Cerebellum (tissue), 4 donors: ENCODE measurements at places on chromosomes 12 and 14.

DNA sequence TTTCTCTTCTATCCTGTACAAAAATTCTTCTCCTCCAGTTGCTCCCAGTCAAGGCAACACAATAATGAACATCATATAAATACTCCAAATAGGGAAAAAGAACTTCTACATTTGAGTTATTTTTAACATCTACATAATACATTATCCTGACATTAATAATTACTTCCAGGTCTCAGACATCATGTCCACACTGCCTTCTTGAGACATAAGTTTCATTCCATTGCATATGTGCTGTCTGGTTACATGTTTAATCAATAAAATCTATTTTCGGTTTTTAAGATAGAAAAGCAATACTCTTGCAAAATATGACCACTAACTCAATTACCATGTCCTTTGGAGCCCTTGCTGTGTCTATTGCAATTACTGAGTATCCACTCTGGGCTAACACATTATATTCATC is 881.9 kb downstream of the GALC start:
- no peak for DNase-seq

GRCh38 chr12:89701606-89702206 is 6.9 kb downstream of the ATP2B1 start:
- no peak for DNase-seq

DNA sequence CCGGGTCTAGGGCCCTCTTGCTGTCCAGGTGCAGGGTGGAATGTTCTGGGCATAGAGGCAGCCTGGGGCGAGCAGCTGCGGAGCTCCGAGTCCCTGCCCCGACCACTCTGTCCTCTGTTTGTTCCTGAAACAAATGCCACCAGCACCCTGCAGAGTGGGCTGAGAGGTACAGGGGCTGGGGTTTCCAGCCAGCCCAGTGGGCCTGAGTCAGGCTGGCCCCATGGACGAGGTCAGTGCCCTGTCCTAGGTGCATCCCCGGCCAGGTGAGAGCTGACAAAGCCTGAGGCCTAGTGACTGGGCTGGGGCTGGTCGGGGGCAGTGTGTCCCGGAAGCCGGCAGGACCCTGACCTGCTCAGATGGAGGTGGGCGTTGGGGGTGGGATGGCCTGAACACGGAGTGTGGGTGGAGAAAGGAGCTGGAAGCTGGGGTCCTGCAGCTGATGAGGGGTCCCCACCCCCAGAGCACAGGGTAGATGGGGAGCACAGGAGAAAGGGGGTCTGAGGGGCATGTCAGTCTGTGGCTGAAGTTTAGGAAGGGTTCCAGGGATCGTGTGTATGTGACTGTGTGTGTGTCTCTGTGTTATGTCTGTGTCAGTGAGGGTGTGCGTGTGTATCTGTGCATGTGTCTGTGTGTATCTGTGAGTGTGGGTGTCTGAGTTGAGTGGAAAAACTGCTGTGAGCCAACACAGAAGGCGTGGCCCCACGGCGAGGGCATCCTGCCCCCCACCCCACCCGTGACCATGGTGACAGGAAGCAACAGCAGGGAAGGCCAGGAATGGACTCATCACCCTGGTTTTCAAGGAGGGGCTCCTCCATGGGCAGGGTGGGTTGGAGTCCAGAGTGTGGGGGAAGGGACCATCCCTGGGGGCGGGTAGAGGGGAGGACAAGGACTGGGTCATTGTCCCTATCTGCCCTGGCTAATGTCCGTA is 2.4 kb upstream of the CRIP1 start:
- DNase-seq, result no peak

GRCh38 chr12:15831315-15831978 is 42.3 kb upstream of the EPS8 start:
- no peak for DNase-seq

DNA sequence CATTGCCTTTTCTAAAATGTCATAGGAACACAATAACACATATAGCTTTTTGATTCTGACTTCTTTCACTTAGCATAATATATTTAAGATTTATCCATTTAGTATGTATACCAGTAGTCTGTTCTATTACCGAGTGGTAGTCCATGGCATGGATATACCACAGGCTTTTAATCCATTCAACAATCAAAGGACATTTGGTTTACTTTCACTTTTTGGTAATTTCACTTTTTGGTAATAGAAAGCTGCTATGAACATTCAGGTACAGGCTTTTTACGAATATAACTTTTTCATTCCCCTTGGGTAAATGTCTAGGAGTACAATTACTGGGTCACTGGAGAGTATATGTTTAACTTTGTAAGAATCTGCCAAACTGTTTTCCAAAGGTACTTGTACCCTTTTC is 100.7 kb upstream of the PRICKLE1 start:
- no peak for DNase-seq

GRCh38 chr12:29428633-29429032 is 47.7 kb upstream of the ERGIC2 start:
- DNase-seq, result no peak

GRCh38 chr14:93939304-93940229 is 12.4 kb downstream of the FAM181A start:
- DNase-seq, result peak; percentile 72

DNA sequence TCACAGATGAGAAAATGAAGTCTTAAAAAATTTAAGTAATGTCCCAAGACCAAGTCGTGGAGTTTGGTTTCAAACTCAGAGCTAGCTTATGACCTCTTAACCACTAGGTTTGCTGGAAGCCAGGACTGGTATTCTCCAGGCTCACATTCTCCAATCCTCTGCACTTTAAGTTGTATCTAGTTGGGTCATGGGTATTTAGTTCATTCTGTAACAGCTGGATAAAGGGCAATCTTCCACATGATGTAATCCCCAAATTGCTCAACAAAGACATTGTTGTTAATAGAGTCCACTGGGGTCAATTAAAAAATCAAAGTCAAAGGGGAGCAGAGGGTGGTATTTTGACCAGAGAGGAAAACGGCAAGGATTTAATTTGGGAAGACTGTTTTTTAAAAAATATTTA is 17.8 kb upstream of the GAS2L3 start:
- no peak for DNase-seq

- no peak for DNase-seq
These were observed 387.8 kb downstream of the SOX5 start for GRCh38 chr12:23561364-23562345.

DNA sequence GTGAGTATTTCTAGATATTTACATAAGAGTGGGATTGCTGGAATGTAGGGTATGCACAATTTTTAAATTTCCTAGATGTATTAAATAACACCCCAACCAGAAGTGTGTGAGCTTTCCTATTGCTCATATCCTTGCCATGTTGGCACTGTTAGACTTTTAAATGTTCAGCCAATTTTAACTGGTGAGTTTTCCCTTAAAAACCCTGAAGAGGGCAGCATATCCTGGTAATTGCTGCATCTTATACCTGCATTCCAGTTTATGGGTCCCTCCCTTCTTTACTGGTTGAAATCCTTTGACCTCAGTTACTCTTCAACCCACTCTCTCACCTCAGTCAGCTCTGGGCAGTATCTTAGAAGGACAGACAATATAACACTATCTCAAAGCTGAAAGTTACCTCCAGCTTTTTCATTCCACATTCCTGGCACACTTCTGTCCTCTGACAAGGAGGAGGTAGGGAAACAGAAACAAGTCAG is 270.6 kb downstream of the PAWR start:
- no peak for DNase-seq

- no peak for DNase-seq
These were observed 238.7 kb downstream of the AKAP6 start for GRCh38 chr14:32567543-32568384.

GRCh38 chr12:24172031-24172772 is 222.7 kb upstream of the SOX5 start:
- no peak for DNase-seq

DNA sequence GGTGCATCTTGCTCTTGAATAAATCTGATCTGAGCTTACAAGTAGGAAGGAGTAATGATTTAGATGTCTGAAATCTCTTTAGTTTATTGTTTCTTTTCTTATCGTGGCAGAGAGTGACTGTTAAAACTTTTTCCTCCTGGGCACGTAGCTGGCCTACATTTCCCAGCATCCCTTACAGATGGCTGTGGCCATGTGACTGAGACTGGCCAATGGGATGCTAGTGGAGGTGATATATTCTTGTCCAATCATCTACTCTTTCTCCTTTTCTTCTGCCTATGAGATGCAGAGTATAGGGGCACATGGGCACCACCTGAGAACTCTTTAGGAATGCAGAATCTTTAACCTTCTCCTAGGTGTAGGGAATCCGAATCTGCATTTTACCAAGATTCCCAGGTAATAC is 237.3 kb downstream of the RGS6 start:
- no peak for DNase-seq

DNA sequence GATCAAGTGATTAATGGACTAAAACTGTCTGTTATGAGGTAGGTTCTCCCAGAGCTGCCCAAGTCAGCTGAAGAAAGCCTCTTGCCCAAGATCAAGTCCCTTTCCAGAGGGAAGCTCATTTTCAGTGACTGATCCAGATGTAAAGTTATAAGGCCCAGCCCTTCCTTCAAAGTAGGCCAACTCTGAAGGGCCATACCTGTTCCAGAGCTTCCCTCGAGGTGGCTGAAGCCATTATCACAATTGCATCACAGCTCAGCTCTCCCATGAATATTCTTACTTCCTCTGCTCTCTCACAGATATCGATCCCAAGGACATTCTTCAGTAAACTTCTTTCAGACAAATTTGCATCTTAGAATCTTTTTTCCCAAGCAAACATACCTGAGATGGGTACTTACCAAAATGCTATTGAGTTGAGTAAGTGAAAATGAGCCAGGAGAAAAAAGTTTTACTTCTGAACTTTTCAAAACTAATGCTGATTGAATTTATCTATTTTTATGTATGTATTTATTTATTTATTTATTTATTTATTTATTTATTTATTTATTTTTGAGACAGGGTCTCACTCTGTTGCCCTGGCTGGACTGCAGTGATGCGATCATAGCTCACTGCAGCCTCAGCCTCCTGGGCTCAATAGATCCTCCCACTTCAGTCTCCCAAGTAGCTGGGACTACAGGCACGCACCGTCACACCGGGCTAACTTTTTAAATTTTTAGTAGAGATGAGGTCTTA is 42.6 kb upstream of the USP15 start:
- DNase-seq, result no peak

GRCh38 chr12:45557016-45557415 is 172.5 kb upstream of the ARID2 start:
- no peak for DNase-seq

GRCh38 chr12:96495155-96495554 is 5.8 kb downstream of the CFAP54 start:
- no peak for DNase-seq

GRCh38 chr14:74584951-74585350 is 27.1 kb downstream of the LTBP2 start:
- DNase-seq, result no peak

- DNase-seq, result no peak
These were observed 77.9 kb downstream of the PRICKLE1 start for GRCh38 chr12:42511656-42512055.

DNA sequence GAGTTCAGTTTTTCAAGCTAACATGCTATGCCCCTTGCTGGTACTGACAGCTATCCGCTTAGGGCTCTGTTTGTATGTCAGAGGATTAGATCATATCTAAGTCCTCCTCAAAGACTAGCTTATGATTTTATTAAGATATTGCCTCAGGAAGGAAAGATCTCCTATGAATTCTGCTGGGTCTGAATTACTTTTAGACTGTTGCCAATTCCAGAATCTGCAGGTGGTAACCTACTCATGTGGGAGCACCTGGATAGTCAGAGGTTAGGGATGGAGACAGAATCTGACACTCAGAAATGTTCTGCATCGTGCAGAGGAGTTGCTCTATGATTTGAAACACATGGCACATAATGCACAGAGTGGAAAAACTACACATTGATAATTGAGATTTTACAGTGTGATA is 843.4 kb downstream of the SLC6A15 start:
- no peak for DNase-seq

DNA sequence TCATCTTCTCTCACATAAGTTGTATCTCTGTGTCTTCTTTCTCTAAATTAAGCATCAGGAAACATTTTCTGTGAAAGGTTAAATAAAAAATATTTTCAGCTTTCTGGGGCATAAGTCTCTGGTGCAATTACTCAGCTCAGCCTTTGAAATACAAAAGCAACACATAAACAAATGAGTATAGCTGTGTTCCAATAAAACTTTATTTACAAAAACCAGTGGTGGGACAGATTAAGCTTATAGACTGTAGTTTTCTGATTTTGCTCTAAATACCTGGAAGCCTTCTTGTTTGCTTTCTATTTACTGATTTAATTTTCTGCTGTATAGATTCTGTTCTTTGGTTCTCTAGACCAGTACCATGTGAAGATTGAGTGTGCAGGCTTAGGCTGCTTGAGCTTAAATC is 655.1 kb downstream of the VRK1 start:
- DNase-seq, result no peak

GRCh38 chr12:120757226-120757742 is 31.7 kb downstream of the ACADS start:
- DNase-seq, result no peak

DNA sequence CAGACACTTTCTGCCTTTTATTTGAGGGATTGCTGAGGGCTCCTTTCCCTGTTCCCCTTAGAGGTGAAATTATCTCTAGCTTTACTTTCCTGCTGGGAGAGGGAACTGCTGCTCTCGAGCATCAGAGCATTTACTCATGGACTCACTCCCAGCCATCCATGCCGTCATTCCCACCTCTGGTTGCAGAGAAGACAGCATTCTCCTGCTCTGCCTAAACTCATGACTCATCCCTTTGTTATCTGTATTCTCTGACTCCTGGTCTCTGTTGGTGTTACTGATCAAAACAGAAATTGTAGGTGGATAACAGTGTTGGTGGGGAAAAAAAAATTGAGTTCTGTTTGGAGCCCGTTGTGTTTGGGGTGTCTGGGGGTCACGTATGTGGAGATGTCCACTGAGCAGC is 159.3 kb downstream of the TTC8 start:
- DNase-seq, result no peak

GRCh38 chr14:61256826-61257468 is 24.2 kb downstream of the TMEM30B start:
- DNase-seq, result no peak

DNA sequence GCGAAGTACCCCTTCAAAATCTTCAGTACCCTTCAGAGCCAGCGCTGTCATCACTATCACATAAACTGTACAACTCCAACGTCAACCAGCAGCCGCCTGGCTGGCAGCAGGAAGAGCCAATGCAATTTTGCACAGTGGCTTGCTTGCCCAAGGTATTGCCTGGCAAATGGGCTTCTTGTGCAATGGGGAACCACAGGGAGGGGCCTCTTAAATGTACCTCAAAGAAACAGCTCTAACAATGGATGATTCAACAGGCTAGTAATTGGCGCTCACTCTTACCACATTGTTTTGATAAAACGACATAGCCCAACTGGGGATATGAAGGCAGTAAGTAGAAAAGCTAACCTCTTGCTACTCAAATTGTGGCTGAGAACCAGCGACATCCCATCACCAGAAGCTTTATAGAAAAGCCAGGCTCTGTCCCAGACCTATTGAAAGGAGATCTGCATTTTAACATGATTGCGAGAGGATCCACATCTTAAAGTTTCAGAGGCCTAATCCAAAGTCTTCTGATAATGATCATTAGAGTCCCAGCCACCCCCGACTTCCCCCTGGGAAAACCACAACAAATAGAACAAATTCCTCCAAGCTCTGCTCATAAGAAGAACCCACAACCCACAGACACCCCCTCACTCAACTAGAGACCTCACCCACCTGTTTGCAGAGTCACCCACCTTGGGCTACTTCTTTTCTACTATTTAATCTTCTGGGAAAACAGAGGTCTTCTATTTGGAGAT is 125.3 kb upstream of the HIF1A start:
- DNase-seq, result no peak
